ENCODE measurements at places on chromosomes 3 and 15.

DNA sequence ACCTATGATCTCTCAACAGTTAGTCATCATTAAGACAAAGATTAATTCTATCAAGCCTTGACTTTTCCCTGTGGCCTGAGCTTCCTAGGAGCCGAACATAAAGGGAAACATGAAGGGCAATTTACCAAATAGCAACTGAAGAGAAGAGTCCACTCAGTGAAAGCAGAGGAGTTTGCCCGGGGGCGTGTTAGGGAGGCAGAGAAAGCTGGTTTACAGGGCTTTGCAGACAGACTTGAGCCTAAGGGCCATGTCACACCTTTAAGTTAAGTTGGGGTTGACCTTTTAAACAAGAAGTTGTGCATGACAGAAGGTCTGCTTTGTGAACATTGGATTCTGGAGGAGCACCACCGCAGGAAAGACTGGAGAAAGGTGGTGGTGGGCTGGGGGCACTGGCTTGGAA, 701.8 kb upstream of the CFAP20DC start:
- DNase-seq, result no peak

DNA sequence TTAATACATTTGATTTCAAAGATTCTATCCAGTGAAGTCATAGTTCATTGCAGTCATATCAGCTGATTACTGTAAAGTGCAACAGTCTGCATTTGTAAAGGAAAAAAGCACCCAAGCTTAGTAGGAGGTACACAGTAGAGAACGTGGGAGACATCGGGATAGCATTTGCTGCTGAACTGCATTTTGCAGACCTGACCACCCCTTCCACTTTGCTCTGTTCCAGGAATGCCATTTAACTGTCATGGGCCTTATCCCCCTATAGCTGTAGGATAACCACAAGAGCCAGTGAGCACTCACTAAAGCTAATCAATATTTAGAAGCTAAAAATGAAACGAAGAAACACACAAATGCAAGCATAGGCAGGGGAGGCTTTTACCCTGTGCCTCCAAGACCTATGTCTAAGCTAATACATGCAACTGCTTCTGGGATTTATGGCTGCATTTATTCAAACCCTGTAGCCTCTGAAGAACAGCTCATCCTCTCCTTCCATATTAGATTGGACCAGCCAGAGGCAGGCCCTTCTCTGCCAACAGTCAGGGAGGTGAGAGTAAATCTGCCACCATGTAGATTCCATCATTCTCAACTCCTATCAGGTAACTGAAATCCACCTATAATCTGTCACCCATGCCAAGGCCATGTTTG, 23.0 kb downstream of the TNIK start:
- DNase-seq, result no peak

DNA sequence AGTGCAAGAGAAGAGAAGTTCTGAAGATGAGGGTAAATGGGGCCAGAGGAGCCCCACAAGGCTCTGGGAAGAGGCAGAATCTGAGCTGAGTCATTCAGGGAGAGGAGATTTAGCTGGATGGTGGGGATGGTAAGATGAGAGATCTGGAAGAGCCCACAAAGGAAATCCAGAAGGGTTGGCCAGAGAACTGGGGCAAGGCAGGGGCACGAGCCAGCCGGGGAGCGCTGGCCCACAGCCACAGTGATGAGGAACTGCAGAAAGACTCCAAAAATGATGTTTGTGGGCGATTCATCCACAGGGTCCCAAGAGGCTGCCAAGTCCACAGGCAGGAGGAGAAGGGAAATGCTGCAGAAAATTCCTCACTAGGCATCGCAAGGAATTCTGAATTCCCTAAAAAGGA, 75.9 kb upstream of the ATP2B2 start:
- no peak for DNase-seq

DNA sequence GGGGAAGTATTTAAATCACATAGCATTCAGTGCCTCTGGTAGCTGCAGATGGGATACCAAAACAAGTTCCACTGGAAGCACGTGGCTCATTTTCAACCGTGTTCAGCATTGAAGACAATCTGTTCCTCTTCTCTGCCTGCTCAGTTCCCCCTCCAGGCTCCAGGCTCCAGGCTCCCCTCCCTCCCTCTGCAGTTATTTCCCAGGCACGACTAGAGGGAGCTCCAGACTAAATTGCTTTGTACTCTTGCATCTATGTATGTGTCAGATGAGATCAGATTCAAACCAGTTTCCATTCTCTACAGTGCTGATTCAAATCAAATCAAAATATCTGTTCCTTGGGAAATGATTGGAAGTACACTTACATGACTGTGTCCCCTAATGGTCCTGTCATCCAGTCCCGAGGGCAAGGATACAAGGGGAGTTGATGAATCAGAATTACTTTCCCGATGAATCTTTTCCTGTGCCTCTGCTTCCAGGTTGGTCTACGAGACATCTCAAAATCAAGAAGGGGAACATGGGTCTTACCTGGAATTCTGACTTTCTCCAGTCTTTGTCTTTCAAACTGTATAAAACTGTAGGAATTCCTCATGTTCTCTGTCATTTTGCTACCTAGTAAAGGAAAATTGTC, 600.5 kb downstream of the EDEM1 start:
- peak; percentile 59 for DNase-seq

DNA sequence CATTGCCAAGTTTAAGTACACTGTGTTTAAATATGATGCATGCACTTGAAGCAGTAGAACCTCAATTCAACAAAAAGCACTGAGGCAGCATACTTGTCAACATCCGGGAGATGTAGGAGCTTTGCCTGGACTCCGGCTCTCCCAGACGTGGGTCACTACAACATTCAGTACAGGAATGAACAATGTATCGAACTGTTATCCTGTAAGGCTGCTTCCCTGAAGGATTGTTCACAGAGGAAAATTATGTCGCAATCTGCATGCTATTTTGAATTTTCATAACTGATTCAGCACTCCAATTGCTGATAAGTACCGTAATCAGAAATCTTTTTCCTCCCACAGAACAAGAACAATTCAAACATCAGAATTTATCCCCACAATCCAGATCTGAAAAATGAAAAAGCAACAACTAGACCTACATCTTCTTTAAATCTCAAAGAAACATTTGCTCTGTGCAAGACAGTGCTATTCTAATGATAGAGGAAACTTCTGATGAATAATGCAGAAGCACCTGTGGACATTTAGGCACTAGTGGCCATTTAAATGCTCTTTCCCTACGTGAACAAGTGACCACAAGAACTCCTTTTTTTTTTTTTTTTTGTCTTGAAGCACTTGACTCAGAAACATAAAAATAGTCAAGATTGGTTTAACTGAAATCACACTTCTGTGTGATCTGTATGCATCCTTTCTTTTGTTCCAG, 113.4 kb downstream of the PLCH1 start:
- DNase-seq, result no peak

DNA sequence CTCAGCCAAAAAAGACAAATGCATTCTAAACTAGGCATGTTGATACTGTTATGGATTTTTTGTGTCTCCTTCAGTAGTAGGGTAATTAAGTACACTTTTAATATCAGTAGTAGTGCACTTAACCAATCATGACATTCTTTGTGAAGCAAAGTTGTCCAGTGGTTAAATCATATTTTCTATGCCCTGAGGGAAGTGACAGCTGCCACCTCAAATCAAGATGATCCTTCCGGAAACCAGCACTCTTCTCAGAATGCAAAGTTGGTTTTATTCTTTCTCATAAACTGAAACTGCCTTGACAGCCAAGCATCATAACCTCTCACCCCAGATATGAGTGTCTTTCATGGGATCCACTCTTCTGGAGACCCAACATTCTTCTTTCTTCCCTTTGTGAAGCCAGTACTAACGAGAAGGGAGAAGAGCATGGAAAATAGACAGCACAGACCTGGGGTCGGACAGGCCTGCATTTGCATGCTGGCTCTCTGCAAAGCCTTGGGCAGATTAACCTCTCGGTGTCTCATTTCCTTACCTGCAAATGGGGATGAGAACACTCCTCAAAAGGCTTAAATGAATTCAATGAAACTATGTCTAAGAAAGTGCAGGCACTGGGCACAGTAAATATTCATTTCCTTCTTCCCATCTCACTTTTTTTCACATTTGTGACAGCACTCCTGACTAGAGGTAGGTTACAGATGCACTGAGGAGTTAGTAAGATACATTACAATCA, 13.2 kb downstream of the AAGAB start:
- DNase-seq, result no peak

DNA sequence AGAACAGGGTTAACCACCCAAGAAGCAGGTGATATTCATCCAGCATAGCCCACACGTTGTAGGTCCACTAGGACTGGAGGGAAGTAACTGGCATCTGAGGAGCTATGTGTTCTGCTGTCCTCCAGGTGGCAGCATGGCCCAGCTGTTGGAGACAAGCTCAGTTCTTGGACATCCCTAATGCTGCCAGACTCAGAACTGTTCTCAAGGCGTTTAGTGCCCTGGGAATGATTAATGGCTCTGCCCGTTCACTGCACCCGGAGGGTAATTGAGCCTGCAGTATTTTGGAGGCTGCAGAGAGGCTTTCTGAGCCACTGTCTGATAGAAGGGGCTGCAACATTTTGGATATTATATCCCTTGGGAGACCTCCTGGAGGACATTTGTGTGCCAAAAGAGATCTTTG, 521.3 kb upstream of the SEMA6D start:
- DNase-seq, result peak; percentile 86

DNA sequence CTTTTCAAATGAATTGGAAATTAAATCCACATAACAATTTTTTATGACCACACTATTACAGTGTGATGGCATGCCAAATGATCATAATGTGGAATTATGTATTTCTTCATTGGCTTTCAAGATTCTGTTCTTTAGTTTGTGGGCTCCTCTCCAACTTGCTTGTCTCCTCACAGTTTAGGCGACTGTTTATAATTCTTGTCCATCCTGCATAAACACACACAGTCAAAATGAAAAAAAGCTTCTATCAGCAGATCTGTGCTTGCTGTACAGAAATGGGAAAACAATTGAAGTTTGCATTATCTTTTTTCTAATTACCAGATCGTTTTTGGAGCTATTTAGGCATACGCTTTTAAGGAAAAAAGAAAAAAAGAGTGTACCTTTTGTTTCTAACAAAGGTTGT, 37.0 kb downstream of the OPA1 start:
- DNase-seq, result no peak

DNA sequence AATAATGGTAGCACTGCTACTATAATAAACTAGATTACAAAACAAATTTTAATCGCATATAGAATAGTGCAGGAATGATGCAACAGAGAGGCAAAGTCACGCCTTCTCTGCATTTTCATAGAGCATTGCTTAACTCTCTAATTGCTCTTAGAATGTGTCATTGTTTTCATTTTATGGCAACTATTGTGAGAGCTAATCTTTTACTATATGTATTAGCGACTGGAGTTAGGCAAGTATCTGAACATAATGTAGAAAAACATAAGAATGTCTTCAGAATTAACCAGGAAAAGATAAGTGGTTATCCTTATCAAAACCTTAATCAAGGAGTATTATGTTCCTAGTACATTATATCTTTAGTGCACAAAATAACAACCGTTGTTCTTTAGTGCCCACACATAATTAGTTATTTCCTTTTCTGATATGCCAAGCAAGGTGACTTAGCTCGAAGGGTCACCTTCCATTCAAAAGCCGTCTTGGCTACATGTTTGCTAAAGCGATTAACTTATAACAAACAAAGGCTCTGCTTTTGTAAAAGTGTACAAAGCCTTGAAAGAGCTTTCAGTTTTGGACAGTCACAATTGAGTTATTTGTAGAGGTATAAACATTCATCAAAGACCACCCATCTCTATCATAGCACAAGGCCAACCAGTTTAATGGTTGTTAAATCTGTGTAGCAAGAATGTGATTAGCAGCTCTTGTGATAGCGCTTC, 1328.9 kb downstream of the ROBO2 start:
- no peak for DNase-seq

DNA sequence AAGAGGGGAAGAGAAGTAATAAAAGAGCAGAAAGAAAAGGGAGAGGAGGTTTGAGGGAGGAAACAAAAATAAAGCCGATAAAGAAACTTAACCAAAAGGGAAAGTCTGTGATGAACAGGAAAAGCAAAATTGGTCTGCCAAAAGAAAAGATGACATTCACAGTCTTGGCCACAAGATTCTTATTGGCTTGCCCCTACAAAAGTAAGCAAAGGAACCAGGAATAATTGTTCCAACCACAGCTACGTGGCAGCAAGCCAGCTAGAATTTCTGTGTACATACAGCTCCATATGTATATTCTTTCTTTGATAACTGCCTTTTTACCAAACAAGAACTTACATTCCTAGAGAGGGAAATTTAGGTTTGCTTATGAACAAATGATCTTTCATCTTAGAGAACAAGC, 79.6 kb downstream of the MLH1 start:
- DNase-seq, result peak; percentile 73

DNA sequence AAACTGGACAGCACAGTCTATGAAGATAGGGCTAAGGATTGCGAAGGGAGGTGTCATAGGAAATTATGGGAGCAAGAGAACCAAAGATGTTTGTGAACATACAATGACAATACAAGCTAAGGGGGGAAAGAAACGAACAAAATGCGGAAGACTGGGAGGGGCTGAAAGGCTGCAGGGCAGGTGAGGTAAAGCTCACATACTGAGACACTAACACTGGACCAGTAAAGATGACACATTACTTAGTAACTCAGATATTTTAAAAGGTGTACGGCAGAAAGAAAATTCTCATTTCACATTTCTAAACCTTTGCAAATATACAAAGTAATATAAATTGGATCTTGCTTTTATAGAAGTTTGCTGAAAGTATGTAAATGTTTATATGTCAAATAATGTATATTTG, 10.1 kb downstream of the CLDND1 start:
- no peak for DNase-seq

- no peak for DNase-seq
Measured at GRCh38 chr3:150252462-150252861, 155.6 kb upstream of the TSC22D2 start.

- DNase-seq, result no peak
Measured at GRCh38 chr3:143298886-143299535, 179.4 kb downstream of the CHST2 start.

DNA sequence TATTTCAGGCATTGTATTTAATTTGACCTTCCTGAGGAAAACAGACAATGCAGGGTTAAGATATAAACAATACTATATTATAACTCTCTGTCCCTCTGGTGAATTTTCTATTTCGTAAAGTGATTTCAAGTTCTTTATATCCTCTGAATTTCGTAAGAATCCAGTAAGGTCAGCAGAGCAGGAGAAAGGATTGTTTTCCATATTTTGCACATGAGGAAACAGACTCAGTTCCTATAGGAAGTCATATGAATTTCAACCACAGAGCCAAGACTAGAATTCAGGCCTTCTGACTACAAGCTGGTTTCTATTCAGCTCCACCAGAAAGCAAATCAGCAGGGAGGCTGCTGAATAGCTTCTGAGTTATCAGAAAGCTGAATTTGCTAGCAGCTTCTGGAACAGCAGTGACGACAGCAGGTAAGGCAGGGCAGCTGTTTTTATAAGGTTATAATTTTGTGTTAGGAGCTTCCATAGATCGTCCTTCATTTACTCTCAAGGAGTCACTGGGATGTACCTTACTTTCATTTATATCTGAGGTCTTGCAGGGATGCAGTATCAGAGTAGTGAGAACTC, 11.1 kb upstream of the PLAAT1 start:
- no peak for DNase-seq

Data from hindlimb muscle (tissue), 1 donor.